Heart right ventricle (tissue), 16 donors: ENCODE measurements at places on chromosomes 12 and 14. TPM values are rescaled to one million over a fixed set of nuclear protein-coding genes. Genes with fewer than 3 reads are reported as not detected.

The APEX1 gene
- 58.5 TPM for polyA plus RNA-seq

The CFAP251 gene
- 1.0 TPM for polyA plus RNA-seq

The C1S gene
- polyA plus RNA-seq: 53.4 TPM

DNA sequence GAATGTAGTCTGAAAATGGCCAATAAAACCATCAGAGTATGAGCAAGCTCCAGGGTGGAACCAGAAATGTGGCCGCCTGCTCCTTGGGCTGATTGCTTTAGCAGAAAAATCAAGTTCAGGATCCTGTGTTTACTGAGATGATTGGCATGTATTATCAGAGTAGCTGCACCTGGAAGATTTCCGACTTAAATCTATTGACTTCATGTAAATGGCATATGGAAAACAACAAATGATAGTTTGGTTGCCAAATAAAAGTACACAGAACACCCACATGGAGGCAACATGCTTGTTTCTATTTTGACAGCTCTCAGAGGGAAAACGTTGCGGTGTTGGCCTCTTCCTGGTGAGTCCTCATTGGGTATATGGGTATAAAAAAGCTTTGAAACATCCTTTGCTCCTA, 31.3 kb downstream of the SOCS2 start:
- DNase-seq: no peak

DNA sequence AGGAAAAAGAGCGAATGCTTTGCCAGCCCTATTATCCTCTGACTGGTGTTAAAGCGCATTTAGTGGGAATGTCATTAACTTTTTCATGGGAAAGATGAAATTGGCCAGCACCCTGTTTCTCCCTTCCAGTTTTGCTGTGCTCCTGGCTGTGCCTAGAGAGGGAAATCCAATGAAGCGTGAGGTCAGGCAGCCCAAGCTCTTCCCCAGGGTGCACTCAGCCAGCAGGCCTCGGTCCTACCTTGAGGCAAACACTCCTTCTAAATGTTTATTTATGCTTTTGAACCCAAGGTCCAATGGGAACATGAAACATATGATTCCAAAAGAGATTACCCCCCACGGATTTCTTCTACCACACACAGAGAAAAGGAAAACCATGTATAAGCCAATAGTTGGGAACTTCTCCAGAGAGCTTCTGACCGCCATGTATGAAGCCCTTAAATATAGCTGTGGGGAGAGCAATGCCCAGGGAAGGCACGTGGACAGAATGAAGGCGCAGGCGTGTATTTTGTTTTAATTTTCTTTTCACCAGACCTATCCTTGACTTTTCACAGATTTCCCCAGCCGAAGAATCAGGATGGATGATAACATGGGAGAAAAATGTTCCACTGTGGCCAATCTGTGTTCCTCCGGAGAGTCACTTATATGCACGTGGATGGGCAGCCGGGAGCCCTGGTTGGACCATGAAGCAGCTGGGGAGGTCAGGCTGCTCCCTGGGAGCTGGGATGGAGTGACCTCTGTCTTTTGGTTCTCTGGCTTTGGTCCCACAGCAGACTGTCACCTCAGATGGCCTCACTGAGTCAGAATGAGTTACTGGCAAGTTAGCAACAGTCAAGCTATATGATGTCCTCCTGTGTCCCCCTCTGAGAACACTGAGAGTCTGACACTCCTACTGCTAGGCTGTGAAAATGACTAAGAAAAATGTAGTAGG, 37.3 kb downstream of the GPR135 start:
- peak; percentile 77 for DNase-seq

DNA sequence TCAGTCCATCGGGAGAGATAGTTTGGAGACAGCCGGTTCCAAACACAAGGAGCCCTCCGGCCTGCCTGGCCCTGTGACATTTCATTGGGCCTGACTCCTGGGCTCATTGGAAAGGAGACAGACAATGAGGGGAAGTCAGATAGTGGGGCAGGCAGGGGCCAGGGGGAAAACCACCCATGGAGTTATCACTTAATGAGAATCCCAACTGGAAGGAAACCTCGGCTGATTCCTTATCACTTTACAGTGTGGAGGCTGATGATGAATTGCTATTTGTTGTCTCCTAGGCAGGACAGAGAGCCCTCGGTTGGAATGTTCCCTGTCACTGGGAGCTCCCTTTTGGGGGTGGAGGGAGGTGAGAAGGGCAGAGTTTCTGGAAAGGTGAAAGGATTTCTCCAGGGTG, 44.4 kb downstream of the TBX5 start:
- no peak for DNase-seq

DNA sequence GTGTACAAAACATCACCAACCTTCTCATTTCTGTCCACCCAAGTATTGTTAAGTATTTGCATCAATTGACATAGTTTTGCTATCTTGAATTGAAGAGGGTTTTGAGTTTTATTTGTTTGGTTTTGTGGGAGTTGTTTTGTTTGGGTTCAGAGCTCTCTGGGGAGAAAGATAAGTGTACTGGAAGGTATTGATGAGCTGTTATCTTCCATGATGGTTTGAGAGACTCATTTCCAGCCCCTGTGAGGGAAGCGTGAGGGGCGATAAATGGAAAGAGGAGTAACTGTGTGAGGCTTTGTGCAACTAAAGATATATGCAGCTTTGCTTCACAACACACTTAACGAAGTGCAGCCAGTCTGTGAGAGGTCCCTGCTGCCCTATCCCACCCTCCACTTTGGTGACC, 15.7 kb upstream of the CIPC start:
- DNase-seq: no peak

GRCh38 chr12:53107122-53107521, 3.8 kb downstream of the SOAT2 start:
- no peak for DNase-seq

DNA sequence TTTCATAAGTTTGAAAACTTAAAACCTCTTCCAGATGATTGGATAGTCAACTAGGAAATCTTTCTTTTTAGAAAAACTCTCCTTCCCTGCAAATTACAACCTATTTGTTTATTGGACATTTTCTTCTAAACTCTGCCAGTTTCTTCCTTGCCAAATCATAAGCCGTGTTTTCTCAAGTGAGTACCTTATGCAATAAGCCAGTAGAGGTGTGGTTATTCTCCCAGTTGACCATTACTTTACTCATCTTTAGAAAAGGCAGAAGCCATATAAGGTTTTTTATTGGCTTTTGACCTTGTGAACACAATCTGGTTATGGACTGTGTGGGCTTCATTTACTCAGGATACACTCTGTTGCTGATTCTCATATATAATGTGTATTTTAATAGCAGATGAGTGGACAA, 14.6 kb downstream of the ACTR6 start:
- DNase-seq: no peak

GRCh38 chr14:61202124-61202523, 79.0 kb downstream of the TMEM30B start:
- DNase-seq: no peak
